Activated CD4-positive, alpha-beta T cell treated with anti-CD3 and anti-CD28 coated beads, Interleukin-2, amount 50 U/mL, for 48 hours (primary cell): ENCODE measurements at places on chromosomes 2 and 18.

GRCh38 chr2:102736410-102737409, 25.1 kb upstream of the TMEM182 start:
- peak; percentile 88 for DNase-seq

DNA sequence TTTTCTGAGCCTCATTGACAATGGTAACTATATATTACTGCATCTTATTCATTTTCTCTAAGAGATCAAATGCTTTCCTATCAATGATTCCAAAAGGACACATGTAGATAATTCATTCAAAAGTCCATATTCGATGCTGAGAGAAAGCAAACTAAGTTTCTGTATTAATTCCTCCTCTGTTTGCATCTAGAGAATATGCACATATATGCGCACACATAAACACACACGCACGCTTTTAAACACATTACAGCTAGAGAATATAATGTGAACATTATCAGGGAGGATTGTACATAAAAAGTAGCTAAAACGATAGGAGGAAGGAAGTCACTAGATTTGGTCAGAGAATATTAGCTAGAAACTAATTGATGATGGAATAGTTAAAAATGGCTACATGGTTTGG, 379.0 kb upstream of the NETO1 start:
- DNase-seq, result no peak

GRCh38 chr18:58847383-58848071, 17.1 kb upstream of the ZNF532 start:
- no peak for DNase-seq

DNA sequence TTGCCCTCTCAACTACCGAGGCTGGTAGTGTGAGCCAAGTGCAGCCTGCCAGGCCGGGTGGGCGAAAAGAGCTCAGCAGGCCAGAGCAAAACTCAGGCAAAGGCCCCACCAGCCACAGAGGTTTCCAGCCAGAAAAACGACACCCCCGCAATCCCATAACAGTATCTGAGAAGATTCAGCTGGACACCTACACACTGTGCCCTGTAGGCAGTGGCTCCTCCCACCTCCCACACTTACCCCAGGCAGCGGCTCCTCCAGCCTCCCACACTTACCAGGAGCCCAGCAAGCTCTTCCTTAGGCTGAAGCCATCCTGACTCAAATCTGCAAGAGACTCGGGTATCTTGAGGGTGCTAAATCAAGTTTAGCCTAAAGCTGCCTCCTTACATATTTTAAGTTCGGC, 15.6 kb upstream of the TMEM18 start:
- DNase-seq, result no peak

DNA sequence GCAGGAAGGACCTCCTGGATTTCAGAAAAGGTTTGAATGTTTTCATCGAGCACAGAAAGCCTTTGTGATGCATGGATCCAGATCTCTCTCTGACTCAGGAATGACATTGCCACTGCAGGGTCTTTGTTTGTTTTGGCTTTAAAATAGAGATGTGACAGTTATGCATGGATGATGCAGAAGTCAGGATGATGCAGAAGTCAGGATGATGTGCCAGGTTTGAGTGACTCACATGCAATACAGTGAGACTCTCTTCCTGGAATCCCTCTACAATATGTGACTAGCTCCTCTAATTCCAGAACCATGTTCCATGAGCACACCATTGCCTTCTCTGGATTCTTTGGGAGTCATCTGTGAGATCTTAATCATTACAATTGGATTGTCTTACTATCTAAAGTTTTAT, 177.9 kb upstream of the RAB6C start:
- DNase-seq, result no peak
